ENCODE measurements at places on chromosomes 11 and 22. TPM values are rescaled to one million over a fixed set of nuclear protein-coding genes. Genes with fewer than 3 reads are reported as not detected.

Gene RAB6A
- total RNA-seq: 79.7 TPM

Gene LGALS12
- 0.14 TPM for total RNA-seq

Gene UPK2
- total RNA-seq: not detected

Gene PLA2G6
- total RNA-seq: 47.4 TPM

Gene OR2AG1
- total RNA-seq: not detected

Gene SLC22A6
- total RNA-seq: not detected

Gene OR5T1
- total RNA-seq: not detected

Gene POU2F3
- total RNA-seq: not detected

Gene OR52N4
- total RNA-seq: 0.52 TPM

Gene RSF1
- 55.6 TPM for total RNA-seq

Gene OR6X1
- not detected for total RNA-seq

Gene CCDC89
- total RNA-seq: 0.43 TPM

Gene NCF4
- total RNA-seq: 57.0 TPM

Gene GVQW3
- total RNA-seq: 5.7 TPM

Gene LRRC75B
- total RNA-seq: 2.2 TPM

Gene OR52E8
- total RNA-seq: not detected

Gene EXPH5
- total RNA-seq: 0.84 TPM

Gene DRD4
- 0.39 TPM for total RNA-seq

Gene B3GAT3
- 69.3 TPM for total RNA-seq

Gene PUS3
- total RNA-seq: 11.5 TPM

Gene LARGE1
- not detected for total RNA-seq

Gene HEPACAM
- total RNA-seq: not detected

Gene FOLR2
- total RNA-seq: not detected

Gene INPP5J
- total RNA-seq: 0.30 TPM

Gene TMEM191B
- total RNA-seq: not detected

Gene GSTT2B
- not detected for total RNA-seq

Gene APOL5
- total RNA-seq: not detected

Gene ANO1
- not detected for total RNA-seq

Gene ZNF215
- total RNA-seq: 3.4 TPM

Gene GPR83
- 0.11 TPM for total RNA-seq

Gene PHLDA2
- total RNA-seq: 6.3 TPM

Gene MICALL1
- total RNA-seq: 29.3 TPM

Data from T-helper 2 cell treated with Interferon-gamma antibody and Interleukin-4, amounts not matched to agents 100 ng/mL and 5 ng/mL, for 36 hours (primary cell).